ENCODE measurements at places on chromosomes 1 and 21.
A peak's percentile ranks its signal among the peaks of the same experiment; 100 is the strongest.

DNA sequence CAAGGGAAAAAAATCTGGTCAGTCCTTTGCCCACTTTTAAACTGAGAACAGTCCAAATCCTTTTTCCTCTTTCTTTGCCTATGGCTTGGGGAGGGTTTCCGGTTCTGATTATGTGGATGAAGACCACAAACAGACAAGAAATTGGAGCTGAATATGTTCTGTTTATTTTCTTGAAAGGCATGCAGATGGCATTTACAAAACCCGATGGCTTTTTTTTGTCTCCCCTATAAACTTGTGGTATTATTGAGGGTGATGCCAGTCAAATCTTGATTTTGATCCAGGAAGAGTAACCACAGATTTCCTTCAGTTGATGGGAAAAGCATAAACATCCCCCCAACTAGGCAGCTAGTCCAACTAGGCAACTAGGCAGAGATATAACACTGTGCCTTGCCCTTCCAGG, 38.9 kb downstream of the PLPP3 start:
- no peak for DNase-seq

- DNase-seq = no peak
Measured at GRCh38 chr1:154352245-154352580, 26.9 kb downstream of the ATP8B2 start.

DNA sequence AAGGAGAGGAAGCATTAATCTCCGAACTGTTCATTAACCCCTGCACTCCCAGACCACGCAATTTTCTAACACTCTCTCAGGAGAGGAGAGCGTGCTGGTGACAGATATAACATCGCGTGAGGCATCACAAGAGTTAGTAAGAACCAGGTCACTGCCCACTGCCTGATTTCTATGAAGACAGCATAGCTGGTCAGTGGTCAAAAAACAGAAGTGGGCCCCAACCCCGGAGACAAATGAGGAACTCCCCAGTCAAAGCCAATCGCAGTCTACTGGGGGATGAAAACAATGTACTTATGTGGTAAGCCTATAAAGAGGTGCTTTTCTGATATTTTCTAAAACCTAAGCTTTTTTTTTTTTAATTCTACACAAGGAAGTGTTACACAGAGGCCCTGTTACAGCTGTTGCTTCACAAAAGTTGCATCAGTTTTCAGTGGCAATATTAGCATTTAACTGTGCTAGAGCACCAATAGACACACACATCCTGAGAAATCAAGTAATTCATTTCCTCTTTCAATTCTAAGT, 231.8 kb upstream of the IRF2BP2 start:
- DNase-seq = no peak

DNA sequence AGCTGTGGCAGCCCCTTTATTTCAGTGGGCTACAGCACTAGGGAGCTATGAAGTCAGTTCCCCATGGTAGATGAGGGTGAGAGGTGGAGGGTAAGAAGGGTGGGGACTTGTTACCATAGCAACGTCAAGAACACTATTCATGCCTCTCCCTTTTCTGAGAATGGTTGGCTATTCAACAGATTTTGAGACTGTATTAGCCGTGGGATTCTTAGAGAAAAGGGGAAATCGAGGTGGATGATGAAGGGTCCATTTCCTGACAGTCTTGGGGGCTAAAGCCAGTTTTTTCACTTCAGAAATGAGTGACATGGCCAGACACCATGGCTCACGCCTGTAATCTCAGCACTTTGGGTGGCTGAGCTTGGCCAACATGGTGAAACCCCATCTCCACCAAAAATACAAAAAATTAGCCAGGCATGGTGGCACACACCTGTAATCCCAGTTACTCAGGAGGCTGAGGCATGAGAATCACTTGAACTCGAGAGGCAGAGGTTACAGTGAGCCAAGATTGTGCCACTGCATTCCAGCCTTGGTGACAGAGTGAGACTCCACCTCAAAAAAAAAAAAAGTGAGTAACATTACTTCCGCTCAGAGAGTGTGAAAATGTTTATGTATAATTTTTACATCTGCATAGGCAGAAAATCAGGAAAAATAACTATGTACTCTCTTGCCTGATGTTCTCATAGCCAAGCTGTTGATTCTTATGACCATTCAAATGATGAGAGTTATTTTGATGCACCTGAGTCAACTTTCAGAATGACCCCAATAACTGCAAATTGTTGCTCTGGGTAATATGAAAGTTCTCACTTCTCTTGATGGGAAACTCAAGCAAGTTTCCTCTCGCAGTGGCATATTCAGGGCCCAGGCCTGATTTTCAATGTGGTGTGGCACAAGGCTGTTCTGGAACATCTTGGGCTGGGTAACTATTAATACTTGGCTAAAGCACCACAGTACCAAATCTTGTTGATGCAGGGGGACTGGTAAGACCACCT, 23.2 kb upstream of the RGSL1 start:
- DNase-seq = no peak

GRCh38 chr1:217139513-217139912, 416.3 kb upstream of the ESRRG start:
- no peak for DNase-seq

GRCh38 chr1:229619002-229619401, 6.9 kb downstream of the TAF5L start:
- DNase-seq = no peak

- DNase-seq = no peak
Measured at GRCh38 chr1:220928320-220928719, 49.1 kb downstream of the HLX start.

- no peak for DNase-seq
Measured at GRCh38 chr1:100415498-100415778, 63.1 kb downstream of the CDC14A start.

GRCh38 chr1:229030630-229031029, 240.3 kb upstream of the RAB4A start:
- no peak for DNase-seq

GRCh38 chr1:232853994-232854797, 49.0 kb downstream of the MAP10 start:
- DNase-seq = no peak

DNA sequence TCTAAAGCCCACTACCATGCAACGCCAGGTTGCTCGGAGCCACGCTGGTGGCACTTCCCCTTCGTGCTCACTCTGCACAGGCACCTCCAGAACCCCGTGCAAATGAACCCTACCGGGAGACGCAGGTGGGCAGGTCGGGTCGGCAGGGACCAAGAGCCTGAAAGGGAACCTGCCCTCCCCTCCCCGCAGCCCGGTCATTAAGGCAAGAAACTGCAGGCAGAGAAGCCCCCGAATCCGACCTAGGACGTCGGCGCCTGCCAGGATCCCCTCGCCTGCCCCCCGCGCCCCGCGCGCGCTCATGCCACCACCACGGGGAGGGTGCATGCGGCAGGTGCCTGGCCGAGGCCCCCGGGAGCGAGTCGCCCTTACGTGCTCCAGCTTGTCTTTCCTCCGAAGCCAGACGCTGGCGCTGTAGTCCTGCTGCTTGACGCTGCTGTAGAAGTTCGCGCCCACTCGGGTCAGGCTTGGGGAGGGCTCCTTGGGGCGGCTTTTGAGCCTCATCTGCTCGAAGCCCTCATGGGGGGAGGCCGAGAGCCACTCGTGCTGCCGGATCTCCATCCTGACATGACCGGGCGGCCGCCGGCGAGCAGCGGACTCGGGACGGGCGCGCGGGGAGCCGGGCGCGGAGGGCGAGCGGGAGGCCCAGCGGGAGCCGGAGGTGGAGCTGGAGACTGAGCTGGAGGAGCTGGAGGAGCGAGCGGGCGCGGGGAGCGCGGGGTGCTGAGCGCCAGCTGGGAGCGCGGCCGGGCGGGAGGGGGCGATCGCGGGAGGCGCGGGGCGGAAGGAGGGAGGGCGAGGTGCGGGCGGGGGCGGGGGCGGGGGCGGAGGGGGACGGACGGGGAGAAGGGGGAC, 552 bp downstream of the PLD5 start:
- DNase-seq = peak; percentile 7

GRCh38 chr1:41847733-41848132, 71.0 kb downstream of the HIVEP3 start:
- DNase-seq = no peak

Data from left colon (tissue), 2 donors.